ENCODE measurements at places on chromosomes 6 and 20. TPM values are rescaled to one million over a fixed set of nuclear protein-coding genes. Genes with fewer than 3 reads are reported as not detected.
A peak's percentile ranks its signal among the peaks of the same experiment; 100 is the strongest.

- no peak for DNase-seq
These were observed 18.0 kb downstream of the BAG2 start for GRCh38 chr6:57190140-57190539.

Gene AGPAT4
- total RNA-seq = 14.3 TPM

Gene LRRC1
- 4.0 TPM for total RNA-seq

DNA sequence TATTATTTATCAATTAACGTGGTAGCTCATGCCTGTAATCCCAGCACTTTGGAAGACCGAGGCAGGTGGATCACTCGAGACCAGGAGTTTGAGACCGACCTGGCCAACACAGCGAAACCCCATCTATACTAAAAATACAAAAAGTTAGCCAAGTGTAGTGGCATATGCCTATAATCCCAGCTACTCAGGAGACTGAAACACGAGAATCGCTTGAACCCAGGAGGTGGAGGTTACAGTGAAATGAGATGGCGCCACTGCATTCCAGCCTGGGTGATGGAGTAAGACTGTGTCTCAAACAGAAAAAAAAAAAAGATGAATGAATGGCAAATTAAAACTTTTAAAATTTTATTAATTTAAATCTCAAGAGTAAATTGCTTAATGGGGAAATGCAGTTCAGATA, 299.6 kb downstream of the CLVS2 start:
- no peak for DNase-seq

- no peak for DNase-seq
These were observed 24.3 kb downstream of the BMP6 start for GRCh38 chr6:7750197-7750596.

DNA sequence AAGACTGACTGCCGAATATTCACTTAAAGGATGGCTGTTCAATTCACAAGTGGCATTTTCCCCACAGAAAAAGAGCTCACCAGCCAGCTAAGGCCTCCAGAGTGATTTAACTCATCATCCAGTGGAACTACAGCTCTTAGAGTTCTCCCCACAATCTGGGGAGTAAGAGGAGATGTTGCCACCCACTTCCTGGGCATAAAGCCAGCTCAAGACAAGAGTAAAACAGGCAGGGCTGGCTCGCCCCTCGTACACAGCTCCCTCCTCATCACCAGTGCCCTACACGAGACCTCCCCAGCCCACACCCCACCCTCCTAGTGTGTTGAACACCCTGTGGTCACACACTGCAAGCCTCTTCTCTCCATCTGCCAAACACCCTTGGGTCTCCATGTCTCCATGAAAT, 47.2 kb upstream of the IPCEF1 start:
- DNase-seq = no peak

GRCh38 chr6:130467146-130468050, 101.6 kb downstream of the TMEM200A start:
- peak; percentile 20 for DNase-seq

Gene TRIM15
- not detected for total RNA-seq

DNA sequence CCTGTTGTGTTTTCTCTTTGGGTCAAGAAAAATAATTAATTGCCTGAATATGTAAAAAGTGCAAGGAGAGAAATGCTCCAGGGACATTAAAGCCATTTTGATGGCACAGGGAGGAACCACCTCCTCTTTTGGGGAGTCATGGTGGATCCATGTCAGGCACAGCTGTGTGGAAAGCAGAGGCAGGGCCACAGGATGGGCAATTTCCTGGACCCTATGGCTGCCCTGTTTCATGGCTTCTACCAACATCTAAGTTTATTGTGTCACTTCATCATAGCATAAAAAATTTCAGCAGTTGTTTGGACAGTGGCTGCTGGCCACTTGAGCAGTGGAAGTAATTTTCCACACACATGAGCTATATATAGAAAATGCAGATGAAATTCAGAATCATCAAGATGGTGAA, 238.2 kb downstream of the SYNE1 start:
- no peak for DNase-seq

GRCh38 chr20:38674092-38674764, 50.1 kb upstream of the SLC32A1 start:
- peak; percentile 68 for DNase-seq

Gene RBPJL
- total RNA-seq = not detected

Gene ERVFRD-1
- not detected for total RNA-seq

Gene DEF6
- 201 TPM for total RNA-seq

Gene OGFR
- total RNA-seq = 73.4 TPM

DNA sequence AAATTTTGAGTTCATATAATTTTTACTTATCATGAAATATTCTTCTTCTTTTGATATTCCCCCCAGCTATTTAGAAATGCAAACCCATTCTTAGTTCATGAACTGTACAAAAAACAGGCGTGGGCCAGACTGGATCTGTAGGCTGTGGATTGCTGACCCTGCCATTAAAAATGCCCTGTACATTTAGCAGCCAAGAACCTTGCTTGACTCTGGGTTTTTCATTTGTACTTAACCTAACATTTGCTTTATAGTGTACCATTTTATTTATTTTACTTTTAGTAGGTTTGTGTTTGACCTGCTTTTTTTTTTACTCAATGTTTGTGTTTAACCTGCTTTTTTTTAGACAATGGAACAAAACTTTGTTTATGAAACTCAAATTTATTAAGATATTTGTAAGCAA, 14.9 kb downstream of the CD109 start:
- no peak for DNase-seq

DNA sequence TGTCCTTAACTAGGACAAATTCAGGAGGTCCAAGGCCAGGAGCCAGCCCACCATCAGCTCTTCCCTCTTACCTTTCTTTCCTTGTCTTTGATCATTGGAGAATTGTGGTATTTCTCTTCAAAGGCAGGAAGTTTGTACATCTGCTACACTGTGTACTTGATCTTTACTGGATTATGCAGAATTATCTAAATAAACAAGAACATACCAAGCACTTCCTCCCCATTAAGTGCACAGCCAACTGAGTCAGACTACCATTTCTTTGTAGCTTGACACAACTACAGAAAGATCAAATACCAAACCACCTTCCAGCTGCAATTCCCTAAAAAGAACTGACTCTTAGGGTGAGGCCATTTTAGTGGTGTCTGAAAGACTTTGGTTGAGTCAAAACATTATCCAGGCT, 195.1 kb downstream of the HDGFL1 start:
- DNase-seq = no peak
